ENCODE measurements at places on chromosomes 4 and X.
A peak's percentile ranks its signal among the peaks of the same experiment; 100 is the strongest.

GRCh38 chrX:74049126-74049525, 254.9 kb upstream of the ZCCHC13 start:
- no peak for DNase-seq

- no peak for DNase-seq
Observed at GRCh38 chr4:105059337-105059736, 87.3 kb upstream of the TET2 start.

GRCh38 chr4:4267981-4268380, 20.0 kb upstream of the TMEM128 start:
- no peak for DNase-seq

GRCh38 chrX:100648458-100649417, 4.7 kb downstream of the SRPX2 start:
- peak; percentile 74 for DNase-seq

DNA sequence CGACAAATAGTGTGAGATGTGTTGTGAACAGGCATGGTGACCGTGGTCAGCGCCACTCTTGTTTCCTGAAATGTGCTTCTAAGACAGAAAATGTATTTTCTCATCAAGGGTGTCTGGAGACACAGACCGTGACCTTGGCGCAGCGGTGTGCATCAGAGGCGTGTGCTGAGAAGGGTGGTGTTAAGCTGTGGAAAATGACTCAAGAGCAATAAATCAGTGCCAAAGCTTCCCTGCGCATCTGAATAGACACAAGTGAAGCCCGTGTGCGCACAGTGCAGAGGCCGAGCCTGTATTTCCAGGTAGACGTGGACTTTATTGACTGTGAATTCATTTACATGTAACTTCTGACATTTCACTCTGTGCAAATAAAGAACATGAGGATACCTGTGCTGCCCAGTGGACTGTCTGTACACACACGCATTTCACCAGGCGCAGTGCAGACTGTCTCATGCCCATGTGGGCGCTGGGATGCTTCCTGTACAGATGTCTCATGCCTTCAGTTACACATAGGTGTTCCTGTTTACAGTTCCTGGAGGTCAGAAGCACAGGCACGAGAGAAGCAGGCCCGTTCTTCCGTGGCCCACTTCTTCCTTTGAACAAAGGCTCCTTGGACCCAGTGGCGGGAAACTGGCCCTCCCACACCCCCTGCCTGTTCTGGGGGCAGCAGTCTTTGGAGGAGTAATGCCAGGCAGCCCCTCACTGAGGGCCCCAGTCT, 31.9 kb downstream of the NSG1 start:
- no peak for DNase-seq

DNA sequence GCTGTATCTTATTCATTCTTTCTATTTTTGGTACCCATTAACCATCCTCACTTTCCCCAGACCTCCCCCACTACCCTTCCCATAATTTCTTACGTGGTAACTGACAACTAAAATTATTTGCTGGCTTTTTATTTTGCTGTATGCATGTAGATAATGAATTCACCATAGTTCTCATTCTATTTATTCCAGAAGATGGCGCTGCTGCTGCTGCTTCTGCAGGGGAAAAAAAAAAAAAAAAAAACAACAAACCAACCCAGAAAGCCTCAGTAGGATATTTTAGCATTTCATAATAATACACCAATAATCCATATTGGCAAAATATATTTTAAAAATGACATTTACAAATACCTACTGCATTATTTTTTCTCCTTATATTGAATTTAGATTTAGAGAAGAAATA, 416.6 kb upstream of the MAGEB18 start:
- DNase-seq = no peak

DNA sequence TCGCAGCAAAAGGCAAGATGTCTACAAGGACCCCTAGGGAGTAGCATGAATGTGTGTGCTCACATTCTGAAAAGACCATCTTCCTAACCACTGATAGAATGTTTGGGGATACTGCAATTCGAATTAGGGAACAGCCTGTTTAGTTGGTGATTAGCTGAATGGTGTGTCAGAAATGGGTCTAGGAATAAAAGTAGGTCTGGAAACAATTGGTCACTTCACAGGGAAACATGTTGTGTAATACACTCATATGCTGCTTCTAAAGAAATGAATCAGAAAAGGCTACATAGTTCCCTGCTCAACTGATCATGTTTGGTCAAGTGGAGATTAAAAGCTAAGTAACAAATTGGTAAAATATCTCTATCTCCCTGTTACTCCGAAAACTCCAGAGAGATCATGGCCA, 2362.4 kb upstream of the TENM3 start:
- no peak for DNase-seq
